Activated naive CD4-positive, alpha-beta T cell treated with Interleukin-2 at 50 U/mL for 16 hours (primary cell): ENCODE measurements at places on chromosomes 4 and X.

- DNase-seq = no peak
Observed at GRCh38 chr4:13542577-13543031, 1.7 kb downstream of the NKX3-2 start.

GRCh38 chr4:111115881-111116280 lies 493.0 kb upstream of the PITX2 start:
- DNase-seq = no peak

DNA sequence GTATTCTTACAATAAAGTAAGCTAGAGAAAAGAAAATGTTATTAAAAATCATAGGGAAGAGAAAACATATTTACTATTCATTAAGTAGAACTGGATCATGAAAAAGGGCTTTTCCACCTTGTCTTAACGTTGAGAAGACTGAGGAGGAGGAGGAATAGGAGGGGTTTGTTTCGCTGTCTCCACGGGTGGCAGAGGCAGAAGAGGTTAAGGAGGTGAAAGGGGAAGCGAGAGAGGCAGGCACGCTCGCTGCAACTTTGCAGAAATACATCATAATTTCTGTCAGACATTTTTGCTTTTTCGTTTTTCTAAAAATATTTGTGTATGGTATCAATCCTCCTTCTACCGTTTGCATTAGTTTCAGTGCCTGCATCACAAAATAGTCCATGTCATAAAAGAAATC lies 2375.1 kb upstream of the AGA start:
- no peak for DNase-seq

- DNase-seq = no peak
Observed at GRCh38 chr4:71841336-71841735, 57.5 kb upstream of the GC start.

DNA sequence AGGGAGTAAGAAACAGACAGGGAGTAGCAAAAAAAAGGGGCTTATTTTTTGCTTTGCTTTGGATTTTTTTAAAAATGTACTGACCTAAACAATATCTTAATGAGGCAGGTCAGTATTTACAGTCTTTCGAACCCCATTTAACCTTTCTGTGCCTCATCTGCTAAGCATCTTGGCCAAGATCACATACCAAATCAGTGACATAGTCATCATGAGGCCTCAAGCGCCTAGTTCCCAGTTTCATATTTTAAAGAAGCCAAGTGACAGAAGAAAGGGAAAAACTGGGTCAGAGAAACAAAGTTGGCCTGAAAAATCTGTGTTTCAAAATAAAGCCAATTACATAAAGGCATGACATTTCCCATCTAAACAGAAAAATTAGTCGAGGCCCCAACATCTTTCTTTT lies 94.6 kb upstream of the WDR44 start:
- DNase-seq = no peak

GRCh38 chrX:130550351-130550750 lies 148.6 kb downstream of the RBMX2 start:
- DNase-seq = no peak

DNA sequence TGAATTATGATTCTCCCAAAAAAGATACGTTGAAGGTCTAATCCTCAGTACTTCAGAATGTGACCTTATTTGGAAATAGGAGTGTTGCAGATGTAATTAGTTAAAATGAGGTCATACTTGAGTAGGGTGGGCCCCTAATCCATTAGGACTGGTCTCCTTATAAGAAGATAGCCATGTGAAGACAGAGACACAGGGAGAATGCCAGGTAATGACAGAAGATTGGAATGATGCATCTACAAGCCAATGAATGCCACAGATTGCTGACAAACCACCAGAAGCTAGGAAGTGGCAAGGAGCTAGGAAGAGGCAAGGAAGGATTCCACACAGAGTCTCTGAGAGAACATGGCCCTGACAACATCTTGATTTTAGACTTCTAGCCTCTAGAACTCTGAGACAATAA lies 7.4 kb upstream of the RPS6KA3 start:
- DNase-seq = no peak

- no peak for DNase-seq
Observed at GRCh38 chr4:38752941-38753806, 29.6 kb downstream of the TLR10 start.

DNA sequence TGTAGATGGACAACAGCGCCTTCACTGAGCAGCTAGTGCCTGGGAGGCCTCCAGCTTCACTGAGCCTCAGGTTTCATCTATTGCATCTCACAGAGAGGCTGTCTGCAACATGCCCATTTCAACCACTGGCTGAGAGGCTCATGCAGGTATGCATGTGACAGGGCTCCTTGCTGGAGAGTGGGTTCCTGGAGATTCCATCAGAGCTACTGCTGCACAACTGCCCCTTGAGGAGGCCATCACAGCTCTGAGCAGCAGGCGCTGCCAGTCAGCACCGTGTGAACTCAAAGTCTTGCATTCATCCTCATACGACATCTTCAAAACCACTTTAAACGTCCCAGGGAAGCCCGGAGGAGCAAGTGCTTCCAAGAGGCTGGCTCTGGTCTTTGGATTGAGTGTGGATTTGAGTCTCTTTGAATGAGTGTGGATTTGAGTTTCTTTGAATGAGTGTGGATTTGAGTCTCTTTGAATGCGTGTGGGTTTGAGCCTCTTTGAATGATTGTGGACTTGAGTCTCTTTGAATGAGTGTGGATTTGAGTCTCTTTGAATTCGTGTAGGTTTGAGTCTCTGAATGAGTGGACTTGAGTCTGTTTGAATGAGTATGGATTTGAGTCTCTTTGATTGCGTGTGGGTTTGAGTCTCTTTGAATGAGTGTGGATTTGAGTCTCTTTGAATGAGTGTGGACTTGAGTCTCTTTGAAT lies 8.7 kb downstream of the P2RY8 start:
- peak; percentile 42 for DNase-seq

GRCh38 chrX:149506349-149506748 lies 1.2 kb upstream of the IDS start:
- DNase-seq = no peak

DNA sequence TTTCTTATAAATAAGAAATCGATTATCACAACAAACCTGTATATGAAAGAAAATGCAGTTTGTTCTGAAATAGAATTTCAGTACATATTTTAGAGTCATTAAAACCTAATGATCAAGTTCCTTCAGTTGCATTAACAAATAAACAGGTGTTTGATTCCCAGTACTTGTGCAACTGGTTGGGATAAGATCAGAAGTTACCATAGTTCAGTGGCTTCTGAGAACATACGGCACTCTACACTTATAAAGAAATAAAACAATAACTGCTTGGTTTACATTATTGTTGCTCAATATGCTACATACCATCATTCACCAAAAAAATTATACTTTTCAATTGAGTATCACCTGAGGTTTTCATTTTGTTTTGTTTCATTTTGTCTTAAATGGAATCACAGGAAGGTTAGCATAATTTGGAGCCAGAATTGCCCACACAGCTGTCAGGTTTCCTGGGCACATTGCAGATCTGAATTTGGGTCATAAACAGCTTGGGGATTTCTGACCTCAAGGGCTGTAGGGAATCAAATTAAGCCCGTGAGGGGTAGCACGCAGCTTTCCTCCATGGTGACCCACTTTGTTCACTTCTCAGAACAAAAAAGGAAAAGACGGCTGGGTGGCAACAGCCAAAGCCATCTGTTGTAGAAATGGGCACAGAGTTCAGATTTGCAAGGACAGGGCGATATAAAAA lies 14.9 kb upstream of the CCNG2 start:
- no peak for DNase-seq

DNA sequence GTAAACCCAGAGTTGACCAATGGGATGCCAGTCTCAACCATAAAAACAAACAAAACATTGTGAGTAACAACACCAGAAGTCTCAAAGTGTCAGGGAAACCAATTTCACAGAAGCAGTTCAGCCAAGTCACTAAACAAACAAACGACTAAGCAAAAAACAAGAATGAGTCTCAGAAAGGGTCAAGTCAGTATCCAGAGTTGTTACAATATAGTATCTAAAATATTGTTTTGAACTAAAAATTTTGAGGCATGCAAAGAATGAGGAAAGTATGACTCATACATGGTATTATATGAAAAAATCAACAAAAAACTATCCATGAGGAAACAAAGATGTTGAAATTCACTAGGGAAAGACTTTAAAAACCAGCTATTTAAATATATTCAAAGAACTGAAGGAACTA lies 70.6 kb downstream of the AR start:
- DNase-seq = no peak

GRCh38 chrX:39939678-39940077 lies 158.1 kb downstream of the BCOR start:
- DNase-seq = no peak

DNA sequence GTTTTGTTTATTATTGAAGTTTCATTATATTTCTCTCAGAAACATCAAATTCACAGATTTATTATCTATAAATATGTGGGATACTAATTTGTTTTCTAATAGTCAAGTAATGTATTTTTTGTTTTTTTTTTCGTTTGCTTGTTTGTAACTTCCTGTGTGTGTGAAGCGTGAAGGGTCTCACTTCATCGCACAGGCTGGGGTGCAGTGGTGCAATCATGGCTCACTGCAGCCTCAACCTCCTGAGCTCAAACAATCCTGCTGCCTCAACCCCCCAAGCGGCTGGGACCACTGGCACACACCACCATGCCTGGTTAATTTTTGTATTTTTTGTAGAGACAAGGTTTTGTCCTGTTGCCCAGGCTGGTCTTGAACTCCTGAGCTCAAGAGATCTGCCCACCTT lies 55.1 kb downstream of the SH3RF1 start:
- no peak for DNase-seq

GRCh38 chr4:184444215-184444952 lies 30.0 kb downstream of the IRF2 start:
- no peak for DNase-seq

- no peak for DNase-seq
Observed at GRCh38 chrX:101385795-101386541, at the start of gene BTK. BTK (minus strand) TSS chrX:101386191; CDS start chrX:101375284, 10,907 bp downstream.

DNA sequence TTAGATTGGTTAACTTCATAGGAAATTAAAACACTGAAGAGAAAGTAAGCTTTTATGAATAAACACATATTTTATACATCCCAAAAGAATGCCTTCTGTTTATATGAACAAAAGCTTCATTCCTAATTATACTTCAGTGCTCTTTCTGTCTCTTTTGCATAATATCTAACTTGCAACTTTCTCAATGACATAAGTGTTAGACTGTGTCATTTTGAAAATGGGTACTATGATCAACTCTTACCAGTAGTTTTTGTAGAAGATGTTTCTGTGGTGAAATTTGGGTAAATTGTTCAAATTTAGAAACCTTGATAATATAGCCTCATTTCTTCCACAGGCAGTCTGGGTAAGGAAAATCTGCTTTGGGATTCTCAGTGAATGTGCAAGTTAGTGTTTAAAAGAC lies 991.4 kb downstream of the CCSER1 start:
- DNase-seq = no peak

DNA sequence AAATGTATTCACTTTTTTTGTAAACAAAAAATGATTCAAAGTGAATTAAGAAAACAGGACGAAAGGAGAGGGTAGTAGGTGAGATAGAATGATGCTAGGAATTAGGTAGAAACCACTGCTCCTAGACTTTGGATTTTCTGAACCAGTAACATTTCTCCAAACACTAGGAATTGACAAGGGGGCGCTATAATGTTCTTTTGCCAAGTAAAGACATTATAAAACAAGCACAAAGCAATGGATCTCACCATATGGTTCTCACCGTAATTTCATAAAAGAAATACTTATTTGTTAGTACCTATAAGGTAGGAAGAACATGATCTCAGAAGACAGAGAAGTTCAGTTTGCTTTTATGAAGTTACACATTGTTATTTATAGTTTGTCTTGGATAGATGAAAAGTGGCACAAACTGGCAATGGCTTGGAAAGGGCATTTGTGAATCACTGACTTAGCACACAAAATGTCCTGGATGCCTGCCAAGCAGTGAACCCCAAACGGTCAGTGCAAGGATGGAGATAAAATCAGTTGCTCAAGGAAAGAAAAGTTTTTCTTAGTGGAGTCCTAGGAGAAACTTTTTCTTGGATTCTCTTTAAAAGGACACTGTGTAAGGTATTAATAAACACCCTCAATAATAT lies 8.1 kb upstream of the TBC1D1 start:
- no peak for DNase-seq

DNA sequence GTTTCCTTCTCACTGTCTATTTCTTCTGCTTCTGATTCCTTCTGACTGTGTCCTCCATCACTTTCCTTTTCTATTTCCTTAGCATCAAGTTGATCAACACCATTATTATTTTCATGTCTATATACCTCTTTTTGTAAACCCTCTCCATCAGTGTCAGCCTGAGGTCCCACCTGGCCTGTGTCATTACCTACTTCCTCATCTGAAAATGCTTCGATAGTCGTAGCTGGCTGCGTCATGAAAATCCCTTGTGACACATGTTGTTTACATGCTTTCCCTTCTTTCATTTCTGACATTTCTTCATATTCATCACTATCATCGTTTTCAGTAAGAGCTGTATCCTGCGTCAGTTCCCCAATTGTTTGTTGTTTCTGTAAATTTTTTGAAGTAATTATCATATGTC lies 39.6 kb downstream of the RPGR start:
- DNase-seq = no peak

DNA sequence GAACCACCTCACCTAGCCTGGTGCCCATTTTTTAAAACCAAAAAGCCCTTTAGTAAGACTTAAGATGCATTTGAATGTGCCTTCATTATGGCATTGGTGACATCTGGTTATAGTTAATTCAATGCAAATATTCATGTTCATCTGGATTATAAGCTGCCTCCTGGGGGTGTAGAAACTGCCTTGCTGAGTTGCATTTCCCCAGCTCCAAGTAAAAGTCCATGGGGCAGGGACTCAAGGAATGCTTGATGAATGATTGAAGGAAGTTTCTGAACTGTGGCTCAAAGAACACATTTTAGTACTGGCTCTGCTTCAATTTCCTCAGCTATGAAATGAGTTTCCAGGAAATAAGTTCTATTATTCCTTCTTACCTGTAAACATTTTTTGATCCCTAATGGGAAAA lies 18.5 kb upstream of the RBM47 start:
- DNase-seq = no peak

DNA sequence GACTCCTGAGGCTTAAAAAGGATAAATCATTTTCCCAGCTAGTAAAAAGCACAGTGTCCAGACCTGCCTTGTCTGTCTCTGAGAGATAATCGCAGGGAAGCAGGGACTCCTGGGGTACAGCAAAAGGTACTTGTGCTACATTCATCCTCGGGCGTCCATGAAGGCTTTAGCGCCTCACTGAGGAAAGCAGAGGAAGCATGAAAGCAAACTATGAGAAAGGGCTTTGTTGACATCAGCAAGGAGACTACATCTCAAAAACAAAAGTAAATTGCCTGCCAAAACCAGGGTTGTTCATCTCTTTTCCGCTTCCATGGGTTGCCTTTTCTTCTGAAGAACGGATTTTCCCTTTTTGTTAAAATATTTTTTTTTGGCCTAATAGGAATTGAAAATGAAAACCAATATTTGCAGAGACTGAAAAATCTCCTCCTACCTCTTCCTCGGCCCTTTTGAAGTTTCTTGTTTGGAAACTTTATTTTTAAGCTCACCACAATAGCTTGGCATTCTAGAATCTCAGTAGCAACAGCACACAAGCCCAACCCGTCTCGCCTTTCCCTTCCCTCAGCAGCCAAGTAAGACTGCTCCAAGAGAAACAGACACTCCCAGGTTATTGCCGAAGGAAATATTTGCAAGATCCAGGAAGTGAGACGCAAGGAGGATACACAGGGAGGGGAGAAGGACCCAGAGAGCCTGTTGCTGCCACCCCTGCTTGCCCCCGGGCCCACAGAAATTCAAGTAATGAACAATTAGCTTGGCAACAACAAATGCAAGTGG lies 148.3 kb upstream of the DGKK start:
- no peak for DNase-seq
